Activated gamma-delta T cell treated with Interleukin-2 at 50 U/mL for 16 hours (primary cell): ENCODE measurements at places on chromosomes 4 and X.

DNA sequence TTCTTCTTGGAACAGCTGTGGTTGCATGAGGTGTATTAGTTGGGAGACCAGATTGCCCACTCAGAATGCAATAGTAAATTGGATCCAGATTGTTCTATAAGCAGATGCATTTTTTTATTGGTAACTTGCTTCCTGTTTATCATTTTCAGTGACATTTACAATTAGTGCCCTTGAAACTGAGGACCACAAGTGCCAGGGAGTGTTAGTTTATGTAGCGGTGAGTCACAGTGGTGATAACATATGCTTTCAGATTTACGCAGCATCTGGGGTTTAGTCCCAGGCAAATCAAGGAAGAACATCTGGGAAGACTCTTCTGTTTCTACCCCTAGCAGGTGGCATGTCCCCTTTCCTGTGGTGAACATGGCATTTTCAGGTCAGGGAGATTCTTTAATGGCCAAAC lies 24.1 kb downstream of the FRMPD4 start:
- DNase-seq: no peak

DNA sequence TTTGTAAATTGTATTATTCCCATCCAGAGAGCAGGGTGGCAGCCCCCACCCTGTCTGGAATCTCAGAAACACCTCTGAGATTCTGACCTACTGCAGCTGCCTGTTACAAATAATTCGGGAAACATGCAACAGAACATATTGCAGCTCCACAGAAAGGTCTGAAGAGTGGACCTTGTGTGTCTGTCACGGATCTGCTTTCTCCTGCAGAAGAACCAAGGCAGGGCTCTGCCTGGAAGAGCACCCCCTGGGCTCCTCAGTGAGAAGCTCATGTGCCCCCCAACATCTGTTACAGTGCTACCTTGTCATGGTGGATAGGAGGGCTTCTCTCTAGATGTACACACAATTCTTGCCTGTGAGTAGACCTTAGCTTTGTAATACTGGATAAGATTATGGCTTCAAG lies 286.6 kb upstream of the GATB start:
- DNase-seq: no peak

GRCh38 chrX:153953892-153954557 lies 9.6 kb upstream of the RENBP start:
- DNase-seq: no peak

GRCh38 chr4:16505726-16506125 lies 279.5 kb upstream of the TAPT1 start:
- DNase-seq: no peak

GRCh38 chr4:76226418-76226817 lies 12.8 kb upstream of the SCARB2 start:
- no peak for DNase-seq

DNA sequence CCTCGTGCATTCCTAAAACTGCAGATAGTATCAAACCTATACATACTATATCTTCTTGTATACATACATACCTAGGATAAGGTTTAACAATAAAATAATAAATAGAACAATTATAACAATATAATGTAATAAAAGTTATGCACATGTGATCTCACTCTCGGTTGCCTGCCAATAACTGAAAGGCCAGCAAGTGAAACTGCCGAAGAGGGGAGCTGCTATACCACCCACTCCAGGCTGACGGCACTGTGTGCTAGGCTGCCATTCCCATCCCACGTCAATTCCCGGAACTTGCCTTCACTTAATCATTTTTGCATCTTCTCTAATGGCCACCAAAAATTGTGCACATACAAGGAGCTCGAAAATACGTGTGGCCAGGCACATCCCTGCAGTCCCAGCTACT lies 451.1 kb upstream of the FAT1 start:
- no peak for DNase-seq

- peak; percentile 34 for DNase-seq
Measured at GRCh38 chr4:99462875-99463464, 27.8 kb upstream of the ADH7 start.

- DNase-seq: no peak
Measured at GRCh38 chrX:39470588-39471407, 627.0 kb downstream of the BCOR start.

GRCh38 chr4:2085496-2085901 lies 26.4 kb downstream of the NAT8L start:
- DNase-seq: no peak

GRCh38 chr4:23105759-23106370 lies 413.1 kb downstream of the GBA3 start:
- no peak for DNase-seq

DNA sequence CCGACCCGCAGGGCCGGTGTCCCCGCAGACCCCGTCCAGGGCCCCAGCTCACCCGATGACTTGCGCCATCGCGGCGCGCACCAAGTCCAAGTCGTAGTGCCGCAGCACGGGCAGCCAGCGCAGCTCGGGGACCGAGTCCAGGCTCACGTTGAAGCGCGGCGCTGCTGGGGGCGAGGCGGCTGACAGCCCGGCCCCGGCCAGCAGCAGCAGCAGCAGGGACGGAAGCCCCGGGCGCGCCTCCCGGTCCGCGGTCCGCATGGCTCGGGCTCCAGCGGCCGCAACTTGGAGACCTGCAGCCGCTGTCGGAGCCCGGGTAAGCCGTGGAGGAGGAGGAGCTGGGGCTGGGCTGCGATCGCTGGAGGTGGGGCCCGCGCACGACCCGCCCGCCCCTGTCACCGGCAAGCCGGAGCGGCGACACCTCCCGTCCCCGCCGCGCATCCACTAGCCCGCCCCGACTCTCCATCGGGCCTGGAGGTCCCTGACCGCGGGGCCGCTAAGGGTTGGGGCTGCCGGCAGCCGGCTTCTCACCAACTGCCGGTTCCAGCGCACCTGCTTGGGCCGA lies at the start of gene NAAA:
Gene NAAA, minus strand, starts transcription at position 322 of the 562 bp plus-strand sequence. Its CDS starts 64 bp downstream, at position 258.
- DNase-seq: peak; percentile 68

- DNase-seq: no peak
Measured at GRCh38 chr4:81606801-81607501, 135.2 kb upstream of the RASGEF1B start.

DNA sequence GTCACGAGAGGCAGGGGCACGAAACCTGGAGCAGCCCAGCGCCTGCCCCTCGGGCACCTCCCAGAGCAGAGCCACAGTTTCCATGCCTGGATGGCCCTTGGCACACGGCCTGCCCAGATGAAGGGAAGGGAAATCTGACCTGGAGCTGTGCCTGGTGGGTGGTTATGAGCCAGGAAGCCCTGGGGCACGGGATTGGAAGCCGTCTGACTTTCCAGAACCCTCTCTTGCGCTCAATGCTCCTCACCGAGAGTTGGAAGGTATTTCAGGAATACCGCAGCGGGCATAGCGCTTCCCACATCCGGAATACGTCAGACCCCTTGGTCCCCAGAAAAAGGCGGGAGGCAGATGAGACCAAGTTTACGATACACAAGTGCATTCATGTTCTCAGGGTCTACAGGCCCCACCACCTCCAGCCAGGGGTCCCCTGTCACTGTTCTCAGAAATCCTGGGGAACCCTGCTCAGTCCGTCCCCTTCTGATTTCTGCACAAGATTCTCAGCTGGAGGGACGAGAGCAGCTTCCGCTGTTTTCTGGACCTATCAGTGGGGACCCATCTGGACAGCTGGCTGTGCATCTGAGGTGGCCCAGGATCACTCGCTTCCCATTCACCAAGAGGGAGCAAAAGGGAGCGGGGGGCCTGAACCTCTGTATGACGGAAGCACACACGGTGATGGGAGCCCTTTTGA lies 172.9 kb downstream of the AFAP1 start:
- no peak for DNase-seq

- no peak for DNase-seq
Measured at GRCh38 chrX:10479508-10479907, 140.9 kb downstream of the MID1 start.

DNA sequence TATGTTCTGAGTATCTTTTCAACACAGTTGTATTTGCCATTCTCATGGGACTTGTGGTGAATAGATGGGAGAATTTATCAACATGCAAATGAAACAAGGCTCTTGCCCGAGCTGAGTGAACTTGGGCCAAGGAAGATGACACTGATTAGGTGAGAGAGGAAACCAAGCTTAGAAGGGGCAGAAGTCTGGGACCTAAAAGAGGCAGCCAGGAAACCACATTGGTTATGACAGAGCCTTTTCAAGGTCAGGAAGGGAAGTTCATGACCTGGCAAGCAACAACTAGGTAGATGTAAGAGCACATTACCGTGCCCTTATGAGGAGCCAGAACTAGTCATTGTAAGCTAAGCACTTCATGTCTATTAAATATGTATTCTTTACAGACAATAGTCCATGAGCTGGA lies 590.3 kb downstream of the PACRGL start:
- no peak for DNase-seq

- DNase-seq: no peak
Measured at GRCh38 chr4:53943345-53944085, 120.9 kb downstream of the CHIC2 start.

DNA sequence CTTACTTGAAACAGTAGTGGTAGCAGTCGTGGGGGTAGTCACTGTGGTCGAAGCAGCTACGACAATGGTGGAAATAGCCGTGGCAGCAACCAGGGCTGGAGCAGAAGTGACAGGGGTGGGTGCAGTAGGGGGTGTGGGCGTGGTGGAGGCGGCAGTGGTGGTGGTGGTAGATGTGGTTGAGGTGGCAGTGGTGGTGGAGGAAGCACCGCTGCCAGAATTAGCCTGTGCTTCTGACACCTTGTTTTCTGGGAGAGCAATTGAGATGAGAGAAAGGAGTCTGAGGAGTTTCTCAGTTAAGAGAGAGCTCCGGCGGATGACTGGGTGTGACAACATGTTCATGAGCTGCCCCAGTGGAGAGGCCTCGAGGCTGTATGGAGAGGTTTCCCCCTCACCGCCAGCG lies 113.5 kb upstream of the HSD17B10 start:
- peak; percentile 7 for DNase-seq

- no peak for DNase-seq
Measured at GRCh38 chr4:51836549-51836948, 6.4 kb upstream of the DCUN1D4 start.

DNA sequence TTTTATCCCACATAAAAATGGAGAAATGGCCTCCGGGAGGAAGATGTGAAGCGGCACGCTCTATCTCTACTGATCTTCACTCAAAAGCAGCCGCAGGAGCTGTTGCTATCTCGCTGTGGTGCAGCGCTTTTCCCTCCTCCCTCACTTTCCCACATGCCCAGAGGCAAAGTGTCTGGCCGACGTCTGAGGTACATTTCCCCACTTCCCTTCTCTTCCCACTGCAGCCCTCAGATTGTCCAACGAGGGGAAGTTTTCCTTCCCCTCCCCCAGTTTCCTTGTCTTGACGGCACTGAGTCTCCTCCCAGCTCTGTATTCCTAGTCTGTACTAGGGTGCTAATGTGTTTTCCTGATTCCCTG lies 660 bp upstream of the COL25A1 start:
- no peak for DNase-seq

DNA sequence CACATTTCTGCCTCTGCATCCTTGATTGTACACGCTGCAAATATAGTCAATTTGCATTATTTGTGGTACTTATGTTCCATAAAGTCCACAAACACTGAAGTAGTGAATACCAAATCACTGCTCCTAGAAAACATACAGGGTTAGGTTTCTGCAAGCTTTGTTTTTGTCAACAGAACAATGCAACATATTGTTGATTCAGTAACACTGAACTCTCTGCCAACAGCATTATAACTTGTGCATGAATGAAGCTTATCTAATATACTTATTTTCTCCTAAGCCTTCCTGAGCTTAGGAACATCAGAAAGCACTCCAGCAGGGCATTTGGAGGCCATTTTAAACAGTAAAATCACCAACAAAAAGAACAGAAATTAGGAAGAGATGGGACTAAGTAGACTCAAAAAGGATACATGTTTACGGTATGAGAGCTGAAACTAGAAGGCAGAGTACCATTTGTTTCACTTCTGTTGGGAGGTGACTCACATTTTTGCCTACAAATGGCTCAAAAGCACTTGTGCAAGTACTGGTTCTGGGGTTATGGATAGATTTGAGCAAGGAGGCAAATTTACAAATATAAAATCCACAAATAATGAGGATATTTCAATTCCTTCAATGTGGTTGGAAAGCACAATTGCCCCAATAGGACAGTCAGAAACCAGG lies 14.1 kb downstream of the COX18 start:
- no peak for DNase-seq

DNA sequence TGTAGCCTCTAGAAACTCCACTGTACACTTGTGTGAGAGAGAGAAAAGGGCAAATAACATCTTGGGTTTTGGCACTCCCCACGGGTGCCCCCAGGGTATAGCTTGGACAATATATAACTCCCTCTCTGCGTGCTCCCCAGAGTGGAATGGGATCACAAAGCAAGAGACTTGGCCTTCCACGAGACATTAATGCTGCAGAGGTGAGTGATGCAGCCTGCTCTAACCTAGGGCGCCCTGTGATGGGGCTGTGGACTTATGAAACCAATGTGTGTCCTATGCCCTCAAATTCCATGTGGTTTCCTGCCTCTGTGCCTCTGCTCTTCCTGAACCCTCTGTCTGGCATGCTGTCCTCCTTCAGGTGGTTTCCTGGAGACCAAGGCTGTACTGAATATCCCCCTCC lies 22.0 kb upstream of the FAM9C start:
- no peak for DNase-seq

DNA sequence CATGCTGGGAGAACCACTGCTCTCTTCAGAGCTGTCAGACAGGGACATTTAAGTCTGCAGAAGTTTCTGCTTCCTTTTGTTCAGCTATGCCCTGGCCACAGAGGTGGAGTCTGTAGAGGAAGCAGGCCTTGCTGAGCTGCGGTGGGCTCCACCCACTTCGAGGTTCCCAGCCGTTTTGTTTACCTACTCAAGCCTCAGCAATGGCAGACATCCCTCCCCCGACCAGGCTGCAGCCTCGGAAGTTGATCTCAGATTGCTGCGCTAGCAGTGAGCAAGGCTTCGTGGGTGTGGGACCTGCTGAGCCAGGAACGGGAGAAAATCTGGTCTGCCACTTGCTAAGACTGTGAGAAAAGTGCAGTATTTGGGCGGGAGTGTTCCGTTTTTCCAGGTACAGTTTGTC lies 118.9 kb downstream of the SLC10A6 start:
- no peak for DNase-seq

GRCh38 chr4:24880186-24880585 lies 32.7 kb downstream of the CCDC149 start:
- DNase-seq: no peak

GRCh38 chr4:166169111-166169510 lies 296.1 kb downstream of the TLL1 start:
- no peak for DNase-seq

DNA sequence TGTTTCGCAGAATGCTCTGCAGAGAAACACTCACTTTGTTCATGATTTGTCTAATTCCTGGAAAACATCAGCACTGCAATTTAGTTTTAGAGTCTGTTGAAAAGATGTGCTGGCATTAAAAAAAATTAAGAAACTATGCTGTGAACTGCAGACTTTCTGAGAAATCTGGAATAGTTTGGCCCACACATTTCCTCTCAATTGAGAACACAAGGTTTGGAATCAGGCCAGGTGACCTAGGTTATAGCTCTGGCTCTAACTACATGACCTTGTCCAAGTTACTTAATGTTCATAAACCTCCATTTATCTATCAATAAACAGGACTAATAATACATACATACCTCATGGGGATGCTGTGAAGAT lies 61.4 kb upstream of the ENPEP start:
- no peak for DNase-seq

DNA sequence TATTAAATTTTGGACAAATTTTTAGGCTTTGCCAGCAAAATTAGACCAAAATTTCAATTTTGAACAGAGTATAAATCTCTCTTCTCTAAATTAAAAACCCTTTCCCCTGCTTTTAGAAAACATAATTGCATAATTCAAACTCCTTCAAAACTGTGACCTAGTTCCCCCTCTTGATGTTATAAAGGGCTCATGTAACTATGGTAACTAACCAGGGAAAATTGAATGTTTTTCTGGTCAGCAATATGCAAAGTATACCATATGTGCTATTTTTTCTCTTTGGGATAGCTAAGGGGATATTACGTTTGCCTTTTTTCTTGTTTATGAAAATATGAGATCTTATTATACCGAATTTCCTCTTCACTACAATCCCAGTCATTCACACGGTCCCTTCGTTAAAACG lies 5.1 kb upstream of the ING2 start:
- DNase-seq: no peak
